ENCODE measurements at places on chromosomes 6 and 20. TPM values are rescaled to one million over a fixed set of nuclear protein-coding genes. Genes with fewer than 3 reads are reported as not detected.
A peak's percentile ranks its signal among the peaks of the same experiment; 100 is the strongest.

GRCh38 chr6:126015863-126016262 lies 29.5 kb downstream of the TRMT11 start:
- H3K27ac ChIP-seq = peak overlapping the region; percentile 13
- no peak overlapping the region for H3K4me3 ChIP-seq
- peak; percentile 60 for DNase-seq
- no peaks in the 10 kb centered on the region for H3K27me3 ChIP-seq

DNA sequence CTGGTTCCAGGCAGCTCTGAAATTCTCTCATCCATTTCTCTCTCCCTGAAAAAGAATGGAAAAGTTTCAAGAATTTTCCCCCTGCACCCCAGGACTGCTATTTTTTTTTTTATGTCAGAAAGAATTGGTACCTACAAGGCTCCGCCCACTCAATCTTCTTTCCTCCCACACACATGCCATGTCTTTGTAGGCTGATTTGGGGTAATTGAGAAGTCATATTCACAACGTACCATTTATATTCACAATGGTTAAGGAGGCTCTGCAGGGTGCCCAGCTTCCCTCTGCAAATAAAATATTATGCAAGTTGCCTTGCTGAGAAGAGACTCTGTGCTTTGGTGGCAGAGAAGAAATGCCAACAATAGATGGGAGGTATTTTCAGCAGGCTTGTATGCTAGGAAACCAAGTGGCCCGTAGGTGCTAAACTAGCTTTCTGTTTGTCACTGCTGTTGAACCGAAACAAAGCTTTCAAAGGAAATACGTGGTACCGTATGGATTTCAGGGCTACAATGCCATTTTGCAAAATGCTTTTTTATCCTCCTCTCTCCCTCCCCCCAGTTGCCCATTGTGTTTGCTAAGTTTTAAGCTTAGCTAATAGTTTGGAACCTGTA lies 150.0 kb downstream of the PHACTR1 start:
- no peak overlapping the region for H3K4me3 ChIP-seq
- H3K36me3 ChIP-seq = no peaks in the 10 kb centered on the region
- H3K27me3 ChIP-seq = no peaks in the 10 kb centered on the region
- H3K27ac ChIP-seq = no peak overlapping the region

DNA sequence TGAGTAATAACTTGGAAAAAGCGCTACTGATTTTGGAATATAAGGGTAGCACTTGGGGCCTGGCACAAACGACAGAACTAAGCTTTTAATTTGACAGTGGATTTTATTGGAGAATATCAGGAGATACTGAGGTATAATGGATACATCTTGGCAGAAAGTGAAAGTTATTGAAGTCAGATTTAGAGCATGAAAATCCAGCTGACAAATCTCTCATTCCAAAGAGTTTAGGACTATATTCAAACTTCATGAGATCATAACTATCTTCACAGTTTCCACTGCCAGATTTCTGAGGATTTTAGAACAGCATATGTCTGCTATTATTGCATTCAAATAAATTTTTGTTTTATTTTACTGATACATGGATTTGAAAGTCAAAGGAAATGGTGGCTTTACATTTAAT lies 132.3 kb upstream of the THEMIS start:
- no peaks in the 10 kb centered on the region for H3K36me3 ChIP-seq
- peak; percentile 1 for DNase-seq
- no peak overlapping the region for H3K4me3 ChIP-seq
- no peaks in the 10 kb centered on the region for H3K27me3 ChIP-seq
- no peak overlapping the region for H3K27ac ChIP-seq

DNA sequence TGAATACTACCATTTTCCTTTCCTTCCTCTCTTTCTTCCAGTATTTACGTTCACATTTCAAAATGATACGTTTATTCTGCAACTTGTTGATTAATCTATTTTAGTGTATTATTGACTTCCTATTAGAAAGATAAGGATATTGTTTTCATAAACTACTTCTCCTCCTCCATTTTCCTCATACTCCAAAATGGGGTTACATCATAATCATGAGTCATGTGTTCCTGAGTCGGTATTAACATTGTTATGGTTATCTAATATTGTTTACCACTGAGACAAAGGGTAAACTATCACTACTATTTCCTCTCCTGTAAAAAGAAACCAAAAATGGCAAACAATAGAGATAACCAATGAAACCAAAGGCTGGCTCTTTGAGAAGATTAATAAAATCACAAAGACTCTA lies 126.5 kb upstream of the CDYL start:
- no peaks in the 10 kb centered on the region for H3K36me3 ChIP-seq
- DNase-seq = peak; percentile 49
- peaks cover 4% of the 10 kb centered on the region for H3K4me1 ChIP-seq
- H3K27ac ChIP-seq = no peak overlapping the region

ANKRD60 gene
- not detected for total RNA-seq

SCRT2 gene
- not detected for total RNA-seq

DNA sequence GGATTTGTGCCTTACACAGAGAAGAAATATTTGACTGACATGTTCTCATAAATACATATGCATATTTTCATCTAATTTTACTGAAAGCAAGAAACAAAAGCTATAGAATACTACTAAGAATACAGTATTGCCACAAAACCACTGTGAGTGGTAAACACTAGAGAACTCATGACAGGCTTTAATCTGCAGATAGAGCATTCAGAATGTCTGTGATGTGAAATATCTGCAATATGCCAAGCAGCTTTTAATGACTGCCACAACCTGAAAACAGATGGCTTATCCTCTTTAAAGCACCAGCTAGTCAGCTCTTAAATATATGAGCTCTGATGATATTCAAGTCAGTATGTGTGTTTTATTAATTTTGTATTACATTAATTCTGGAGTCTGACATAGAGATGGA lies 3.4 kb downstream of the NAPB start:
- no peaks in the 10 kb centered on the region for H3K36me3 ChIP-seq
- DNase-seq = no peak
- H3K27me3 ChIP-seq = no peaks in the 10 kb centered on the region
- H3K27ac ChIP-seq = no peak overlapping the region
- no peak overlapping the region for H3K4me3 ChIP-seq

DNA sequence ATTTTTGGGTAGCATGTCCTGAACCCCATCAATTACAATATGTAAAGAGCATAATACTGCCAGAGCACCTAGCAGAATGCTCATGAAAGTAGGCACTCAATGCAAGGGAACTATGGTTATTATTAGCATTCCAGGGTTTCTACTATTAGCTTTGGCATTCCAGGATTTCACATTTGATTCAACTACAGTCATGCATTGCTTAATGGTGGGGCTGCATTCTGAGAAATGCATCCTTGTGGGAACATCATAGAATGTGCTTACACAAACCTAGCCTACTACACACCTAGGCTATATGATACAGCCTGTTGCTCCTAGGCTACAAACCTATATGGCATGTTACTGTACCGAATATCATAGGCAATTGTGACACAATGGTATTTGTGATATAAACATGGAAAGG lies 247.8 kb downstream of the CD83 start:
- no peaks in the 10 kb centered on the region for H3K4me1 ChIP-seq
- H3K27me3 ChIP-seq = no peaks in the 10 kb centered on the region
- H3K36me3 ChIP-seq = no peaks in the 10 kb centered on the region
- peak; percentile 61 for DNase-seq

SRMS gene
- total RNA-seq = not detected

SHLD1 gene
- 2.6 TPM for total RNA-seq

DNA sequence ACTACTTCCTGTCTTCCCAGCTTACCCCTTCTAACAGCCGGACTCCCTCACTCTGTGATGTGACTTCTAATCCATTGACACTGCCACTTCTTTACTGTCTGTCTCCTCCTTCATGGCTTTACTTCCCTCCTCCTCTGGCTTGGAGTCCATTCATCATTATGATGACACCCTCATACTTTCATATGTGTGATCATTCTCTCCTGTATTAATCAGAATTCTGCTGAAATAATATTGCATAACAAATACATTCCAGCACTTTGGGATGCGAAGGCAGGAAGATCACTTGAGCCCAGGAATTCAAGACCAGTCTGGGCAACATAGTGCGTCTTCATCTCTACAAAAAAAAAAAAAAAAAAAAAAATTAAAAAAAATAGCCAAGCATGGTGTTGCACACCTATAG lies 147.9 kb upstream of the BTBD3 start:
- peaks cover 19% of the 10 kb centered on the region for H3K4me1 ChIP-seq
- no peaks in the 10 kb centered on the region for H3K36me3 ChIP-seq
- no peak overlapping the region for H3K27ac ChIP-seq
- no peak overlapping the region for H3K4me3 ChIP-seq

DNA sequence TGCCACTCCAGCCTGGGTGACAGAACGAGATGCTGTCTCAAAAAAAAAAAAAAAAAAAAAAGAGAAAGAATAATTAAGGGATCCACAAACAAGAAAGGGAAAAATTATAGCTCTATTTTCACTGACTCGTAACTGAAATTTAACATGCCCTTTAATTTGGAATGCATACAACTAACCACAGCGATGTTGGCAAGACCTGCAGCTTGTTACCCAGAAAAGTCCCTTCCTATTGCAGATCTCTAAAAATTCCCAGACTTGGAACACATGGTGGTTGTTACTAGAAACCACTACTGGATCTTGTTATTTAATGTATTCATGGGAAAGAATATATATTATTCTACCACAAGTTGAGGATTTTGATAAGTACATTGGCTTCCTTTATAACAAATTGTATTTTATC lies 27.8 kb upstream of the SMIM28 start:
- no peaks in the 10 kb centered on the region for H3K27me3 ChIP-seq
- peak; percentile 24 for DNase-seq
- H3K4me1 ChIP-seq = peaks cover 10% of the 10 kb centered on the region
- no peak overlapping the region for H3K27ac ChIP-seq
- no peaks in the 10 kb centered on the region for H3K36me3 ChIP-seq

GRCh38 chr6:139134064-139134395 lies 850 bp upstream of the HECA start:
- no peaks in the 10 kb centered on the region for H3K36me3 ChIP-seq
- peaks cover 22% of the 10 kb centered on the region for H3K4me1 ChIP-seq
- no peak for DNase-seq
- H3K27ac ChIP-seq = no peak overlapping the region

DNA sequence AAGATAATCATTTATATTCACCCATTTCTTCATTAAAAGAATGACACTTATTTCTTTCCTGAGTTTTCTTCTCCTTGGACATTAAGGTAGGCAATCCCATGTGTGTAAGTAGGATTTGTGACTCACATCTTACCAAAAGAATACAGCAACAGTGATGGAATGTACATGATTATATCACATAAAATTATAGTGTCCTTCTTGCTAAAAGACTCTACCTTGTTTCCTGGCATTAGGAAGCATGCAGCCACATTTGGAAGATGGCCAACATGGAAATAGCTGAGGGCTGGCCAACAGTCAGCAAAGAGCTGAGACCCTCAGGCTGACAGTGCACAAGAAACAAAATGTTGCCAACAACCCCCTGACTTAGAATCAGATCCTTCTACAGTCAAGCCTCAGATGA lies 327.9 kb upstream of the MARCKS start:
- H3K4me3 ChIP-seq = no peak overlapping the region
- no peaks in the 10 kb centered on the region for H3K27me3 ChIP-seq

DNA sequence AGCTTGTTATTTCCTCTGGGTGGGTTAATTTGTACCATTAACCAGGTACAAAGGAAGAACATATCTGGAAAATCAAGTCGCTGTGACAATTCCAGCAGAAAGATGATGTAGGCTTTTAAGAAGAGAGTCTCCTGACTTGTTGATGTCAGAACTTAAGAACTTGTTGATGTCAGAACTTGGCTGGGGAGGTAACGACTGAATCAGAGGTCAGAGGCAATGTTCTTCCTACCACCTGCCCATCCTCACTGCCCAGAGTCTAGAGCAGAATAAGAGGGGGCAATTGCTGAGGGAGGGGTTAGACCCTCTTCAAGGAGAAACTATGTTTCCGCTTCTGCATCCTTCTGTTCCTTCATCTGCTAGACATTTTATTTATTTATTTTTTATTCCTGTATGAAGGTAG lies 18.9 kb downstream of the MLIP start:
- H3K27ac ChIP-seq = no peak overlapping the region
- no peak overlapping the region for H3K4me3 ChIP-seq
- DNase-seq = no peak
- no peaks in the 10 kb centered on the region for H3K4me1 ChIP-seq
- H3K27me3 ChIP-seq = no peaks in the 10 kb centered on the region
- no peaks in the 10 kb centered on the region for H3K36me3 ChIP-seq

SEMG1 gene
- not detected for total RNA-seq

DNA sequence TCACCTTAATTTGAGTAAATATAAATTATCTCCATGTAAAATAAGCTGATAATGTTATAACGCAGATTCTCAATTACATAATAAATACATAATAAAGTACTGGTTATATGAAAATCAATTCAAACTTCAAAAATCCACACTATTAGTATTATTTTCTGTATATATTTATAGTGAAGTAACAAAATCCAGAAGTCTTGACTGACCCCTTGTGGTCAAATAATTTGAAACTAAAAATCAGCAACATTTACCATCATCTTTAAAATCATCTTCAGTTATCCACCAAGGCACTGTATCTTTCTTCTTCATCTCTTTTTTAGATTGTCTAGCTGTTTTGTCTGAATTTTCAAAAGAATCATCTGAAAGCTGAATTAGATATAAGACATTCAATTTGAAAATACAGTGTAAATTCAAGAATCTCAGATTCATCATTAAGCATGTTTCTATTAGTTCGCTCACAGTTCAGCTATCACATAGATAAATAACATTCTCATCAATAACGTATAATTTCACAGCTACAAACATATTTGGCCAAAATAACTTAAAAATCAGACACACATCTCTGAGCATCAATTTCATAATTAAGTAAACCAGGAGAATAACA lies 6.5 kb downstream of the CEP162 start:
- H3K4me3 ChIP-seq = no peak overlapping the region
- H3K36me3 ChIP-seq = no peaks in the 10 kb centered on the region
- H3K27me3 ChIP-seq = no peaks in the 10 kb centered on the region
- no peak overlapping the region for H3K27ac ChIP-seq
- peaks cover 9% of the 10 kb centered on the region for H3K4me1 ChIP-seq
- peak; percentile 49 for DNase-seq

SLC17A3 gene
- not detected for total RNA-seq

GRCh38 chr6:38452816-38453660 lies 186.7 kb downstream of the BTBD9 start:
- no peaks in the 10 kb centered on the region for H3K4me1 ChIP-seq
- DNase-seq = no peak
- H3K27ac ChIP-seq = no peak overlapping the region
- no peaks in the 10 kb centered on the region for H3K36me3 ChIP-seq

BFSP1 gene
- 0.32 TPM for total RNA-seq

PRR18 gene
- total RNA-seq = not detected
